ENCODE measurements at places on chromosomes 12 and 14.

- DNase-seq: peak; percentile 23
Observed at GRCh38 chr12:53190108-53190729, 9.5 kb upstream of the CSAD start.

GRCh38 chr12:50157259-50157658 lies 9.9 kb downstream of the CERS5 start:
- DNase-seq: no peak

DNA sequence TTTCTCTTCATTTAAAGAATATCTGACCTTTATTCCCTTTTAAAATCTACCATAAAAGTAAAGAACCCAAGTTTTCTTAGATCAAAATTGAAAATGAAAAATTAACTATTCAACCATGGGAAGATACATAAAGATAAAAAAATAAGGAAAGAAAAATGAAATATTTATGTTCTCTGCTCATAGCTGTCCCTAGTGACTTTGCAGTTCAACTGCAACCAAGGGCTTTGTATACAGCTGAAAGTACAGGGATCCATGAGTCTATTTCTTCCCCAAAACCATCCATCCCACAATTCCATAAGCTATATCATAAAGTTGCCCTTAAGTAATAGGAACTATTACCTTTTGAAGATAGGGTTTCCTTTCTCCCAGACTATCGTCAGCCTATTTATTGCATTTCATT lies 113.1 kb downstream of the ITPR2 start:
- no peak for DNase-seq

GRCh38 chr12:88471331-88472045 lies 108.8 kb downstream of the KITLG start:
- no peak for DNase-seq

DNA sequence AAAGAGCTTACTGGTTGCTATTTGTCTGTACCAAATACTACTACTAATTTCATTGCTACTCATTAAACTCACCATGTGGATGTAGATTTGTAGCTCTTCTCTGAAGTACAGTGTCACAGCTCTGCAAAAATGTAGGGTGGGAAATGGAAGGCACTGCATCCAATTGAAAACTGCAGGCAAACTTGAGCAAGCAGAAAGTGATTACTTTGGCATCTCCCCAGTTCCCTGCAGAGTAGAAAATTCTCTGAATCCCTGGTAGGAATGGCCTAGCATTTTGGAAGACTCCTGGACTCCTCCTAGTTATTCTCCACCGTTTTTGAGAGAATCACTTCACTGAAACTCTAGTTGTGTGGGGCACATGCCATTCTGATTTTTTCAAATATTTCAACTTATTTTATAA lies 239.1 kb downstream of the DIO2 start:
- DNase-seq: no peak

DNA sequence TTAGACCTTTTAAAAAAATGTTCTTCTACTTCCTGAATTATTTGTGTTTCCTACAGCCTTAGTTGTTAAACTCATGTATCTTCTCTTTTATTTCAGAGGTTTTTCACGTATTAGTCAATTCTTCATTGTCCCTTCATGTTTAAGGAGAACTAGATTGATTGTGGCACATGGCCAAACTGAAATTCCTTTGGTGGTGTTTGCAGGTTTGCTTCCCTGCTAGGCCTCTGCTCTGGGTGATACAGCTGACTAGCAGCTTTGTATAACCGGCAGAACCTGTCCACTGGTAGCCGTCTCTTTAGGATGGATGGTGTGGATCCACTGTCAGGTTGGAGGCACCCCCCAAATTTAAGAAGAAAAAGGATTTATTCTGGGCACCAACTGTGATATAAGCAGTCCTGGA lies 262.1 kb downstream of the FBXL14 start:
- DNase-seq: no peak

GRCh38 chr14:104973385-104974145 lies 4.6 kb downstream of the AHNAK2 start:
- no peak for DNase-seq

- no peak for DNase-seq
Observed at GRCh38 chr12:12025799-12026386, 44.8 kb upstream of the BCL2L14 start.

DNA sequence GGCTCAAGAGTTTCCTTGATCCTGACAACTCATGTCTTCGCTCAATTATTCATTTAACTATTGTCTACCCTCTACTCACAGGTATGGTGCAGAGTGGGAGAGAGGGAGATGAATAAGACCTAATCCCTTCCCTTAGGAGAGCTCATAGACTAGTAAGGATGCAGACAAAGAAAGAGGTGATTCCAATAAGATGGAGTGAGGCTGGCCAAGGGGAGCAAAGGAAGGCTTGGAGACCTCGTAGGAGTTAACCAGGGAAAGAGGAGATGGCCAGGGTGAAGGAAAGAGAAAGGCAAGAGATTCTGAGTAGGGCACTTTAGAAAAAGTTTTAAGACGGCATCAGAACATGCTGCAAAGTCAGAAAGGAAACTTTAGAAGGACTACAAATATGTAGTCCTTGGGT lies 588.5 kb downstream of the VRK1 start:
- DNase-seq: no peak

GRCh38 chr12:95126076-95126475 lies 52.7 kb upstream of the NR2C1 start:
- no peak for DNase-seq

DNA sequence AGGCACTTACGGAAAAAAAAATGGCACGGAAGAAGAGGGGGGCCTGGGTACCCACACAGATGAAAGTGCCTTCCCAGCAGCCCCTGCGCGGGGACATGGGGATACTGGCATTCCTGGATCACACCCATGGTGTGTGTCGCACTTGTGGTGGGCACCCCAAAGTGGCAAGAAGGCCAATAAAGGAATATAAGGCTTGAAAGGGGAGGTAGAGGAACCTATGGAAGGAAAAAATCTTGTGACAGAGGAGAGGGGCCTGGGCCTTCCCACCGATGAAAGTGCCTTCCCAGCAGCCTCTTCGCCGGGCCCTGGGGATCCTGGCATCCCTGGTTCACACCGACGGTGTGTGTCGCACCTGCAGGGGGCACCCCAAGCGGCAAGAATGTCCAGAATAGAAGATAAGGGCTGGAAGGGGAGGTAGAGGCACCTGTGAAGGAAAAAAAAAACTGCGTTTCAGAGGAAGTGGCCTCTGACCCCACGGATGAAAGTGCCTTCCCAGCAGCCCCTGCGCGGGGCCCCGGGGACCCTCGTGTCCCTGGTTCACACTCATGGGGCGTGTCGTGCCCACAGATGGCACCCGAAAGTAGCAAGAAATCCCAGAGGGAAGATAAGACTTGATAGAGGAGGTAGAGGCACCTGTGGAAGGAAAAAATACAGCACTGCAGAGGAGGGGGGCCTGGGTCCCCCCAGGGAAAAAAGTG lies 284.0 kb downstream of the ALG10 start:
- no peak for DNase-seq

DNA sequence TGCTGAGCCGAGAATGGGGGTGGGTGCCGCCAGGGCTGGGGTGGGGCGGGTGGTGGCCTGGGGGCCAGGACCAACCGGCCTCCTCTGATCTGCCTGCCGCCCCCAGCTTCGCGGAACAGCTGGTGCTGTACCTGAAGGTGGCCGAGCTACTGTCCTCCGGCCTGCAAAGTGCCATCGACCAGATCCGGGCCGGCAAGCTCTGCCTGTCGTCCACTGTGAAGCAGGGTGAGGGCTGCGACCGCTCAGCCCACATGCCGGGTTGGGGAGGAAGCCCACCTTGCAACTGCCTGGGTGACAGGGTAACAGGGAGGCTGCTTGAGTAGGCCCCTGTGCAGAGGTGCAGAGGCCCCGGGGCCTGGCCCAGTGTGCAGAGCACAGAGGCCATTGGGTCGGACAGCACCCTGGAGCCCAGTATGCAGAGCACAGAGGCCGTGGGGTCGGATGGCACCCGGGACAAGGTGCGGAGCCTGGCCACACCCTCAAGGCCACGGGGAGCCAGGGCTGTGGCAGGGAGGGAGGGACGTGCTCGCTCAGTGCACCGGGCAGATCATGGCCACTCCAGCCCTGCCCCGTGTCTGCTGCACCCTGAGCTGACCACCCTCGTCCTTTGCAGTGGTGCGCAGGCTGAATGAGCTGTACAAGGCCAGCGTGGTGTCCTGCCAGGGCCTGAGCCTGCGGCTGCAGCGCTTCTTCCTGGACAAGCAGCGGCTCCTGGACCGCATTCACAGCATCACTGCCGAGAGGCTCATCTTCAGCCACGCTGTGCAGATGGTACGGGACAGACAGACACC lies 9.5 kb upstream of the PUS1 start:
- DNase-seq: no peak

DNA sequence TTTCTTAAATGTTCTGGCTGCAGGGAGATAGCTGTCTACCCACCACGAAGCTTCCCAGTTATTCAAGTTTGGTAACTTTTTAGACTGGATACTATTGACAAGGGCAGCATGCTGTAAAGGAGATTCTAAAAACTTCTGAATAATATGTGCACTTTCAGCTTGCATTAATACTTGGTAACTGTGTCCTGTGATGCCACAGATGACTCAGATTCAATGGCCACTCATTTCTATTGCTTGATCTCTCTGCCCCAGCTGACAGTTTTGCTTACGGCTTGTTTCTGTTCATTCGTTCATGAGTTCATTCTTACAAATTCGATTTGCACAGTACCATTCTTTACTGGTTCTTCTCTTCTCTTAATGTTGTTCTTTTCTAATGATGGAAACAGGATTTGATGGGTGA lies 142.8 kb downstream of the PELI2 start:
- no peak for DNase-seq

- peak; percentile 7 for DNase-seq
Observed at GRCh38 chr14:76546426-76547221, 170.7 kb downstream of the ESRRB start.

DNA sequence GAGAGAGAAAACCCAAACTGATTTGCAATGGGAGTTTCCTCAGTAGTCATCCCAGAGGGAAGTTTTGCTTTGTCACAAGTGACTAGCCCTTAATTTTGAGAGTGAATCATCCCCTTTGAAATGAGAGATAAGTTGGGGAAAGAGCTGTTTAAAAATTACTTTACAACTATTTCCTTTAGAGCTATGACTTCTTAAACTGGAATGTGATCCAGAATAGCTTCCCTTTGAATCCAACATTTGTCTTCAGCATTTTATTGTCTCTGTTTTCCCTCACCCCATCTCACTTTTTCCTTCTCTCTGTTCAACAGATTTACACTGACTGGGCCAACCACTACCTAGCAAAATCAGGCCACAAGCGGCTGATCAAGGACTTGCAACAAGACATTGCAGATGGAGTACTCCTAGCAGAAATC lies 109.3 kb downstream of the NAV3 start:
- DNase-seq: no peak

DNA sequence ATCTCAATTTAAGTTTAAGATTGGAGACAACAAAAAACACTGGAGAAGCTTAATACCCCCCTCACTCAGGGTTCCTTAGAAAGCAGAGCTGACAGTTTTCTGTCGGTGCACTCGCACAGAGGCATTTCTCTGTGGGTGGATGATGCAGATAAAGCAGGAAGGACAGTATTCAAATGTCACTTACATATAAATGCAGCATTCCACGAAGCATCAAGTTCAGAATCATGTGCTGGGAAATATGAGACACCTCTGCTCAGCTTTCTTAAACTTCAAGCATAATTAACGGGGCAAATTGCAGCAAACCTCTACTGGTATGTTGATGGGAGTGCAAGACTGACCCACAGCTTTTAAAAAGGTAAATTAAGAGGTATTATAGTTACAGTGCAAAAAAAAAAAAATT lies 68.7 kb downstream of the DICER1 start:
- no peak for DNase-seq

- no peak for DNase-seq
Observed at GRCh38 chr12:109591041-109591440, 17.4 kb downstream of the MVK start.

- DNase-seq: no peak
Observed at GRCh38 chr12:62716866-62717525, 218.0 kb downstream of the PPM1H start.

- DNase-seq: no peak
Observed at GRCh38 chr14:35336494-35337268, 44.5 kb downstream of the PSMA6 start.

- no peak for DNase-seq
Observed at GRCh38 chr14:29857551-29857950, 70.1 kb downstream of the PRKD1 start.

GRCh38 chr12:6237830-6238229 lies 37.6 kb downstream of the CD9 start:
- DNase-seq: no peak

DNA sequence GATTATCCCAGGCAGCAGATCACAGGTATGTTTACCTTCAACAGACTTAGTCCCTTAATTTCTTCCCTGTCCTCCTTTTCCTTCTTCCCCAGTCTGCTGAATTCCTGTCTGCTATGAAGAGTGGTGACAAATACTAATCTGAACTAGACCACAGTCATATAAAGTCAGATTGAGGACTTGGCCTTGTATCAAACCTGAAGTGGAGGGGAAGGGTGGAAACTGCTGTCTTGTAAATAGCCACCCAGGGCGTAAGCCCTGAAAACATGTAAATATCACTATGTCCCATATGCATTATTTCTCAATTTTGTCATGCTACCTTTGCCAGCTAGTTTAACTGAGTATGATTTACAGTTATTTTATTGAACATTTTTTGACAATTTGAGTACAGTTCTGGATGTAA lies 368.0 kb downstream of the CCDC91 start:
- DNase-seq: no peak

- no peak for DNase-seq
Observed at GRCh38 chr12:48340943-48341342, 9.8 kb downstream of the ZNF641 start.

DNA sequence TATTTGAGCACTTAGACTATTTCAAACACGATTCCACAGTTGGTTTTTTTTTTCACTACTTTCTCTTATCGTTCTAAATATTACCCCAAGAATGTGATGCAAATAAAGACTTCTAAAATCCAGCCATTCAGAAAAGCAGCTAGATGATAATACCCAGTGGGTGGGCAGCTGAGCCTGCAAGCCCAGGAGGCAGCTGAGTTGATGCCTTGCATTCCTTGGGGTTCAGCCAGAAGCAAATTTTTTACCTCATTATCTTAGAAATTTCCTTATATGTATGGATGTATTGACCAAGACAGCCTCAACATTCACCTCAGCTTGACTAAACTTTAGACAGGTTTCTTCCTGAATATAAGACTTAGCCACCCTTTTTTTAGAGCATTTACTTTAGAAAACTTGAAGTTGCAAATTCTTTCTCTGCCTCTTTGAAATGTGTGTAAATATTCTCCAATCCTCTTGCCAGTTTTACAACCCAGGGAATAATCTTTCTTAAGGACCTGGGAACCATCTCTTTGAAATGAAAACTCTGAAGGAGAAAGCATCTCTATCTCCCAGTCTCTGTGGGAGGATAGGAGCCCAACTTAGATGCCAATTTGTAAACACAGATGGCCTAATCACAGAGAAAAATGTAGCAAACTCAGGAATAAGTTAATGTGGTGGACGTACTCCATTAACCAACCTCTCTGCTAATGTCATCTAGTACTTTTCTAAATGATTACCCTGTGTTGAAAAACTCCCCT lies 52.2 kb upstream of the ANP32D start:
- no peak for DNase-seq

GRCh38 chr14:104638927-104639450 lies 34.4 kb upstream of the TMEM179 start:
- DNase-seq: no peak

DNA sequence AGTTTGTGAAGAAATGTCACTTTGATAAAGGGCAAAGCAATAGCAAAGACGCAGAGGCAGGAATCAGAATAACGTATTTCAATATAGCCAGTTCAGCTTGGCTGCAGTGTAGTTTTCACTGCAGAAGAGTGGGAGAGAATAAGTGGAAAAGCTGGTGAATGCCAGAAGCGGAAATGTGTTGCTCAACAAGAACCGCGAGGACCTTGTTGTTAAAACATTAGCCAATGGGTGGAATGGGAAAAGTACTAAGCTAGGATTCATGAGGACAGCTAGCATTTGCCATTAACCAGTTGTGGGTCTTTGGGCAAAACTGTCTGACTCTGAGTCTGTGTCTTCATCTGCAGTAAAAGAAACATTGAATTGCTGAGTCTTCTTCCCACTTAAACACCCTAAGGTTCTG lies 292.9 kb upstream of the GRIP1 start:
- DNase-seq: no peak

All from NCI-H774 (cell line).